ENCODE measurements at places on chromosomes 1 and 21.

GRCh38 chr1:115251856-115252255 is 86.2 kb downstream of the NGF start:
- DNase-seq = no peak

DNA sequence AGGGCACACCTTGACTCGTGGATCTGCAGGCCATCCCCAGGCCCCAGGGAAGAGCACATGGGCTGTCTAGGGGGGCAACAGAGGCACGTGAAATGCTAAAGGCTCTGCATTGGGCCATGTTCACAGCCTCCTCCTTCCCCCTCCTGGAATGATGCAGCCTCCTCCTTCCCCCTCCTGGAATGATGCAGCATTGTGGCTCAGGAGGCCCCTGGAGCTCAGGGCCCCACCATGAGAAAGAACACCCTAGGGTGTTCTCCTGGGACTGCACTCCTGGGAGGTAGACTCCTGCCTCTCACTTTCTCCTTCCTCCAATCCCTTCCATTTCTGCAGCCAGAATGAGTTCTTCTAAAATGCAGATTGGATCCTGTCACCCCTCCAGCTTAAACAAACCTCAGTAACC is 1.5 kb upstream of the IGFN1 start:
- no peak for DNase-seq

DNA sequence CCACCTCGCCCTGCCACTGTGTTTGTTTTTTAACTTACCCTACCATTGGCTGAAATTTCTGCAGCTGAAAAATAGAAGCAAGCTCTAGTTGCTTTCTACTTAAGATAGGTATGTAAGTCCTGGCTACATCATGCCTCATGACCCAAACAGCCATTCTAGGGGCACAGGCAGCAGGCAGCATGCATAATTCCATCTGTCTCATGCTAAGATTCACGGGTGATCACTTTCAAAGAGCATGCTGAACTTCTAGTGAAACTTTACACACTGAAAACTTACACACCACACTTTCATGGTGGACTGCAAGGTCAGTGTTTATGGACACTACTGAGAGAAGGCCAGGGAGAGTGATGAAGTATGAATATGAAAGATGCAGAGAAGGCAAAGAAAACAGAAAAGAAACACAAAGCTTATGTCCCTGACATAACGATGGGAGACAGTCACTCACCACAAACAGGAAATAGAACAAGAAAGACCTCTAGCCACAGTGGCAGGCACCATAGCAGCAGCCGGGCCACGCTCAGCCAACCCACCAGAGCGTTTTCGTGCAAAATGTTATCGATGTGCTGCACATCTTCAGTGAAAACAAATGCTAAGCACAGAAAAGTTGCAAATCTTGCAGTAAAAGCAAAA is 102.3 kb upstream of the TIAM1 start:
- DNase-seq = no peak

DNA sequence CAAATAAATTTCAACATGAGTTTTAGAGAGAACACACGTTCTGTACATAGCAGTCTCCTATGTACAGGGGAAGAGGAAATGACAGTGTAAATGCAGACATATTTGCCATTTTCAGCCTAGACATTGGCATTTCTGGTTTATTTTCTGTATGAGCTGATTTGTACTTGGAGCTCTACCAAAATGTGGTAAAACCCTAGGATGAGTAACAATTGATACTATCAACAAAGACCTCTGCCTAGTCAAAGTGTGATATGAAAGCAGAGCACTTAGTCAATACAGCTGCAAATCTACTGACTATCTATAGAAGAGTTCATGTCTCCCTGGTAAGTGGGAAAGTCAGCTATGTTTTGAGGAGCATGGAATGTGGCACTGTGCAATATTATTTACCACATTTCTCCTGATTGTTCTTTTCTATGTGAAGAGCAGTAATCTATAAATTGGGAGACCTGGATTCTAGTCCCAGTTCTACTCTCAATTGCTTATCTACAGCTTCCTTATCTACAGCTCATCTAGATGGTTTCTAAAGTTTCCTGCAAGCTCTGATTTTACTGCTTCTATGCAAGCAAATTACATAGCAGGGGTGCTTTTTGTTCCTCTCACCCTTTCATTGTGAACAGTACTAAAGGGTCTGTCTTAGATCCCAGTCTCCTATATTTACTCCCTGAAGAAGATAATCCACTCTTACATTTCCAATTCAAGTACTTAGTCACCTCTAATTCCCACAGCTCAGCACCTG is 334.2 kb downstream of the NTNG1 start:
- DNase-seq = no peak

DNA sequence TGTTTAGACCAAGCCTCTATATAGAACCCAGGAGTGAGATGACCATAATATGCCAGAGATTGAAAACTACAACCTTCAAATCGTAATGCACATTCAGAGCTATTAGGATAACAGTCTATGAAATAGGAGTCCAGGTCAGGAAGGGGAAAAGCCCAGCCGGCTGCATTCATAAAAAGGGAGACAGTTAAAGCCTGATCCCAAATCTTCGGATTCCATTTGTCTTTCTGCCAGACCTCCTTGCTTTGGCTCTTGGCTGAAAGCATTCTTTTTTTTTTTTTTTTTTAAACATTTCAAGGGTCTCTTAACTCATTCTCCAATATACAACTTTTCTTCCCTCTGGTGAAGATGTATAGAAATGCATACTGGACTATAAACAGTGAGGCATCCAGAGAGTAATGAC is 81.1 kb downstream of the NTPCR start:
- DNase-seq = no peak

DNA sequence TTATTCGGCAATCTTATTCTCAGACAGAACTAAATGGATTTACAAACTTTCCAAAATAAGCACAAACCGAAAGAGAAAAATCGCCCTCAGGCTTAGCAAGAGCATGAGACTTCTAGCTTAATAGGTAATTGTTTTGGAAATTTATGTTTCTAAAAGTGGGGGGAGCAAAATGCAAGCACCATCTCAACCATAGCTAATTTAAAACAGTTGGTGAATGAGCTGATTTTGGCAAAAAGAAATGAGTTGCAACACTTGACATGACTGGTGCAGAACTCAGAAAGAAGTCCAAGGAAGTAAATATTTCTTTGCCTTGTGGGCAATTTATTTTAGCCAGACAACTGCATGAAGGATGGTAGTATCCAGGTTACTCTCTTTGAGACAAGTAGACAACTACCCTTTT is 71.5 kb upstream of the PTGFR start:
- no peak for DNase-seq

DNA sequence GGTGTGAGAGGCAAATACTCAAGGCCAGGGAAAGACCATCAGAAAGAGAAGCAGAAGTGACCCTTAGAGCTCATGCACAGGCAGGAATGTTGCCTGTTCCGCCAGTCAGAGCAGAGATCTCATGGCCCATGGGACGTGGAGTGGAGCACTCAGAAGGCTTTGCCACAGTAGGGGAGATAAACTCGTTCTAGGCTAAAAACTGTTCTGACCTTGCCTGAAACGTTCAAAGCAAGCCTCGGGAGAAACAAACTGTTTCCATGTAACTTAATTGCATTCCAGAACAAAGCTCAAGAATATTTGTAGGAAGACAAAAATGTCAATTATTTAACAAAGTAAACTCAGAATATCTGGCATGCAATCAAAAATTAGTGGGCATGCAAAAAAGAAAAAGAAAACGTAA is 20.7 kb upstream of the SLC19A1 start:
- DNase-seq = no peak

- no peak for DNase-seq
Observed at GRCh38 chr1:17507915-17508314, 31.6 kb upstream of the ARHGEF10L start.

GRCh38 chr1:44071461-44071860 is 40.2 kb upstream of the SLC6A9 start:
- DNase-seq = no peak

- DNase-seq = no peak
Observed at GRCh38 chr1:23152966-23153684, 15.5 kb downstream of the LUZP1 start.

DNA sequence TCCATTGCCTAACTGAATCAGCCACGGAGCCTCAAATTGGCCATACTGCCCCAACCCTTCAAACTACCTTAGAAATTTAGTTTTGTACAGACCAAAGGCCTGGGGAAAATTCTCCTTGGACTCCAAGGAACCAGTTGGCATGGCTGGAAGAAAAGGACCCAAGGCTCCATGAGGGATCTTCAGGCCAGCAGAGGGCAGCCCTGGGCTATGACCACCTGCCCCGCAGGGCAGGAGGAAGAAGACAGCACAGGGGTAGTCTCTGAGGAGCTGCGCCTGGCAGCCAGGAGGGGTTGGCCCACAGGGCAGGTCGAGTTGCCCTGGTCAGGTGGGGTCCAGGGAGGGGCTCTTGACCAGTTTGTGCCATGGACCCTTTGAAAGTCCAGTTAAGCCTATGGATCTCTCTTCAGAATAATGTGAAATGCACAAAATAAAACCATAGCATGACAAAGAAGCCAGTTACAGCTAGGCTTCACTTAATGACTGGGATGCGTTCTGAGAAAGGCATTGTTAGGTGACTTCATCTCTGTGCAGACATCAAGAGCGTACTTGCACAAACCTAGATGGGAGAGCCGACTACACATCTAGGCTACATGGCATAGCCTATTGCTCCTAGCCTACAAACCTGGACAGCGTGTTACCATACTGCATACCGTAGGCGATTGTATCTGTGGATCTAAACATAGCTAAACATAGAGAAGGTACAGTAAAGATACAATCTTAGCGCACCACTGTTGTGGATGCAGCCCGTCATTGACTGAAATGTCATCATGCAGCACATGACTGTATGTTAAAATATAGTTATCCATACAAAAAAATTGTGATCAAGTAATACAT is 26.1 kb downstream of the CACNA1S start:
- no peak for DNase-seq

- no peak for DNase-seq
Observed at GRCh38 chr21:32499249-32500055, 85.9 kb downstream of the TCP10L start.

DNA sequence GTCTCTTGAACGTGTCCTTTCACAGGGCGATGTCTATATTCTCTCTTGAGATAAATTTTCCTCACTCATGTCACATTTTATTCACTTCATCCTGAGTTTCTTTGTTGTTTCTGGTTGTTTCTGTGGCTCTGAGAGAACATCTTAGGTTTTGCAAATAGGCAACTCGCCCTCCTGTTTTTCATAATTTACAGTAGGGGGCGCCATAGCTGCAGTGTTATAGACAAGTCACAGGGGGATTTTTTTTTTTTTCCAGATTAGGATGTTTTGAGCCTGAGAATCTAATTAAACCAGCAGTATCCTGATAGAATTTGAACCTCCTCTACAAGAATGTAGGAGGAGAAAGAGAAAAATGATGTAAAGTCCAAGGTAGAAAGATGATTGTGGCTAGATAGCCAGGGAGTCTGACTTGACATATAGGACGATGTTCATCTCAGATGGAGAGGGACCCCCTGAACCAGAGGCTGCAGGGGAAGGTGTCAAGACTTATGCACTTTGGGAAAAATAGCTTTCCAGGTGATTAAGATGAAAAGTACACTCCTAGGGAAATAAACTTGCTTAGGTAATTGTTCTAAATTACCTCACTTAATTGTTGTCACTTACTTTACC is 76.3 kb downstream of the ZP4 start:
- no peak for DNase-seq
